ENCODE measurements at places on chromosomes 1 and 21.

DNA sequence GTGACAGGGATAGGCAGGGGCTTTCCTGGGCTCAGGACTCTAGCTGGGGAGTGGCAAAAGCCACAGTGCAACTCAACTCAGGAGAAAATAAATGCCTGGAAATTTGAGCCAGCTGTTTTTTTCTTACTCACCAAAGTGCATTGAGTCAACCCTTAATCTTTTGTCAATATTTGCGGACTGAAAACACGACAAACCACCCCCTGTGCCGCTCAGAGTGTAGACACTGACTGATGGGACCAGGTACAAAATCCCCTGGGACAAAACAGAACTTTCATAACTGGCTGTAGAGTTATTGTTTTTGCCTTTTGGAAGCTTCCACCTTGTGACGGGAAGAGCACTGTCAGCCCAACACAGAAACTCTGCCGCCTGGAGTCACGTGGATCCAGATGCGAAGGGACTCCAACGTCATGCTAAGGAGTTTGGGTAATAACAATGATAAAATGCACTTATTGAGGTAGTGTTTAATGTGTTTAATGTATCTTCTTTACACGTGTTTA lies 164.6 kb downstream of the PLPP3 start:
- no peak for DNase-seq

GRCh38 chr1:215407575-215407974 lies 159.5 kb upstream of the KCTD3 start:
- no peak for DNase-seq

- DNase-seq = no peak
Measured at GRCh38 chr1:23019863-23020625, 776 bp downstream of the KDM1A start.

DNA sequence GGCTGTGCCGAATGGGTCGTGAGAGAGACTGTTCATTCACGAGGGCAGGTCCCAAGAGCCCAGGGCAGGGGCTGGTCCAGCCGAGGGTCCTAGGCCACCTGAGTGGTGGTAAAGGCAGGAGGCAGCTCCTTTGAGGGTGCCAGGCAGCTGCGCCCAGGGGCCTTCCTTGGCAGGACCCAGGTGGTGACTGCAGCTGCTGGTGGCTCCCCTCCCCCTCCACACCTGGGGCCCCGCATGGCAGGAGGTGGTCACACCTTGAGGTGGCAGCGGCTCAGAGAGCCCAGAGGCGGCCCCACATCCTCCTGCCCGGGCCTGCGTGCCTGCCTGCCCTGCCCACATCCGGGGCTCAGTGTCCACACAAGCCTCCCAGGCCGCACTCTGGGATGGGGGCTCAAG lies 9.8 kb upstream of the PLCH2 start:
- DNase-seq = no peak

DNA sequence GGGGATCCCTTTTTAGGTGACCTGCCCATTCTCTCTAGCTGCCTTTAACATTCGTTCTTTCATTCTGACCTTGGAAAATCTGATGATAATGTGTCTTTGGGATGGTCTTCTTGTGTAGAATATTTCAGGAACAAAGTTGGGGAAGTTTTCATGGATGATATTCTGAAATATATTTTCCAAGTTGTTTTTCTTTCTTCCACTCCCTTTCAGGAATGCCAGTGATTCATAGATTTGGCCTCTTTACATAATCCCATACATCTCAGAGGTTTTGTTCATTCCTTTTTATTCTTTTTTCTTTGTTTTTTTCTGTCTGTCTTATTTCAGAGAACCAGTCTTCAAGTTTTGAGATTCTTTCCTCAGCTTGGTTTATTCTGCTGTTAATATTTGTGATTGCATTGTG lies 13.9 kb upstream of the SCMH1 start:
- DNase-seq = no peak

DNA sequence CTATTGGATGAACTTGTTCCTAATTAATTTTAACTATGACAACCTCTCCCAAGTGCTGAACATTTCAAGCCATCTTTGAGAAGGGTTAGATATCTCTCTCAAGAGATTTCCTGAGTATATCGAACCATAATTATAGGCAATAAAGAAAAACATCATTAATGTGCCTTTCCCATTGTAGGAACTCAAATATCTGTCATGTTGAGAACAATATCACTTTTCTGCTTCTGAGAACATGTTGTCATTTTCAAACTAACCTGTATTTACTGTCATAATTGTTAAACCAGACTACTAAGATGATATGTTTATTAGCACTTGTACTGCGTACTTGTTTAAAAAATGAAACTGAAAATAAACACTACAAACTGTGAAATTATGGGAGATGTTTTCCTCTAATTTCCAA lies 4.3 kb downstream of the EPS15 start:
- no peak for DNase-seq

DNA sequence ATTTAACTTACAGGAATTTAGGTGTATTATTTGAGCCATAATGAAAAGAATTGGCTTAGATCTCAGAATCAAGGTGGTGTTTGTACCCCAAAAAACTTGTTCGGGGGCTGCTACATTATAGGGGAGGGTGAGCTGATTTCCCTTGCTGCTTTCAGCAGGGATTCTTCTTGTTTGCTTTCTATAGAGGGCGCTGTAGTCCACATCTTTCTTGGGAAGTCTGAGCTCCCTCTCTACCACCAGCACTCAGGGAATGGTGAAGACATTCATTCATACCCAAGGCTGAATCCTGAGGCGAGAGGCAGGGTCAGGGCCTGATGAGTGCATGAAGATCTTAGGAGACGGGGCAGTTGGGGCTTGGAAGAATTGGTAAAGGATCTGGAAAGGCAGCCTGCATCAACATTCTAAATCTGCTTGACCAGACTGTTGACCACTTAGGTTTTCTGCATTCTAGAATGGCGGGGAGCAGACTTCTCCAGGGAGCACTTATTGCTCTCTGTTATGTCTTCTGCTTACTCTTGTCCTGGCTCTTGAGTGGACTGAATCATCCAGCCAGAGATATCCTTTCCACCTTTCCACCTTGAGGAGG lies 18.9 kb downstream of the SPATA46 start:
- DNase-seq = no peak

GRCh38 chr1:24175033-24175755 lies 11.9 kb downstream of the IFNLR1 start:
- DNase-seq = no peak

GRCh38 chr1:185104083-185104482 lies 52.7 kb downstream of the TRMT1L start:
- DNase-seq = no peak

DNA sequence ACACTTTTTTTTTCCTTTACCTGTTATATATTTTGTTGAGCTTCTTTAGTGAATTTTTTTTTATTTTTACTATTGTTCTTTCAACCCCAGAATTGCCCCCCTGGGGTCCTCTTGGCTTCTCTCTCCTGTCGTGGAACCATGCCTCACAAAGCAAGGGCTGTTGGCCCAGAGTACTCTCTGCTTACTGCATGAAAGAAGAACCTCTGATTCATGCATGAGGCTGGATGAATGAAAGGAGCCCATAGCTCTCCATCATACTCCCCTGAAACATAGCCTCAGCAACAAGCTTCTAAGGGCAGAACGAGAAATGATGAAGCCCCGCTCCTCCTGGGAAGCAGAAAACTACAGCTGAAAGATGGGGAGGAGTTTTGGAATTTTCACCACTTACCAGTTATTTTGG lies 1441.0 kb downstream of the BRINP3 start:
- DNase-seq = no peak

DNA sequence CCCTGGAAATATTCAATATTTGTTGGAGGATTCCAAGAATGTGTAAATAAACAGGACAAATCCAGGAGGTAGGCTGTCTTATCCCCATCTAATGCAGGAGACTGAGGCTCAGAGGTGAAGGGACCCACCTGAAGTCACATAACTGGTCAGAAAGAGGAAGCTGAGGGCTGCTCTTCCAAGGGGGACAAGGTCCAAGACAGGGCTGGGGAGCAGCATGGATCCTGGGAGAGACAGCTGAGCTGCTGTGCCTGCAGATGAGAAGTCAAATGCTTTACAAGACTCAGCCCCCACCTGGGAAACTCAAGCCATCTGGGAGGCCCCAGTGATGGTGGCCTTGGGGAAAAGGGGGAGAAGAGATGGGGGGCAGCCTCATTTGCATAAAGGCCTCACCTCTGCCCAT lies 224.4 kb downstream of the PTPRU start:
- no peak for DNase-seq

GRCh38 chr1:210516092-210516656 lies 187.5 kb downstream of the HHAT start:
- DNase-seq = no peak

DNA sequence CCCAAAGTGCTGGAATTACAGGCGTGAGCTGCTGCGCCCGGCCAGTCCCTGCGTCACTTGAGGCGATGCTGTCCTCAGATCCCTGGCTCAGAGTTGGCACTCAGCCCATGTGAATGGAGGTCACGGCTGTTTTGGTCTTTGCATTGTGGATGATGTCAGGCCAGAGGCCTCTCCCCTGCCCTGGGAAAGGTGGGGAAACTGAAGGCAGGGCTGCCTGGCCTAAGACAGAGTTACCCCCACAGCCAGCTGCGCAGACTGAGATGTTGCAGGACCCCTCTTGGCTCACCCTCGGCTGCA lies 821 bp downstream of the MASP2 start:
- no peak for DNase-seq
